ENCODE measurements at places on chromosomes 4 and X. TPM values are rescaled to one million over a fixed set of nuclear protein-coding genes. Genes with fewer than 3 reads are reported as not detected.

- H3K27me3 ChIP-seq = no peaks in the 10 kb centered on the region
- H3K4me3 ChIP-seq = no peak overlapping the region
- no peak overlapping the region for H3K27ac ChIP-seq
Measured at GRCh38 chr4:93359586-93359985, 469.0 kb upstream of the ATOH1 start.

GRCh38 chrX:134570509-134570846 is 87.8 kb downstream of the PLAC1 start:
- H3K4me1 ChIP-seq = peaks cover 60% of the 10 kb centered on the region
- H3K27ac ChIP-seq = no peak overlapping the region
- no peaks in the 10 kb centered on the region for H3K36me3 ChIP-seq
- H3K4me3 ChIP-seq = no peak overlapping the region
- no peaks in the 10 kb centered on the region for H3K27me3 ChIP-seq

DNA sequence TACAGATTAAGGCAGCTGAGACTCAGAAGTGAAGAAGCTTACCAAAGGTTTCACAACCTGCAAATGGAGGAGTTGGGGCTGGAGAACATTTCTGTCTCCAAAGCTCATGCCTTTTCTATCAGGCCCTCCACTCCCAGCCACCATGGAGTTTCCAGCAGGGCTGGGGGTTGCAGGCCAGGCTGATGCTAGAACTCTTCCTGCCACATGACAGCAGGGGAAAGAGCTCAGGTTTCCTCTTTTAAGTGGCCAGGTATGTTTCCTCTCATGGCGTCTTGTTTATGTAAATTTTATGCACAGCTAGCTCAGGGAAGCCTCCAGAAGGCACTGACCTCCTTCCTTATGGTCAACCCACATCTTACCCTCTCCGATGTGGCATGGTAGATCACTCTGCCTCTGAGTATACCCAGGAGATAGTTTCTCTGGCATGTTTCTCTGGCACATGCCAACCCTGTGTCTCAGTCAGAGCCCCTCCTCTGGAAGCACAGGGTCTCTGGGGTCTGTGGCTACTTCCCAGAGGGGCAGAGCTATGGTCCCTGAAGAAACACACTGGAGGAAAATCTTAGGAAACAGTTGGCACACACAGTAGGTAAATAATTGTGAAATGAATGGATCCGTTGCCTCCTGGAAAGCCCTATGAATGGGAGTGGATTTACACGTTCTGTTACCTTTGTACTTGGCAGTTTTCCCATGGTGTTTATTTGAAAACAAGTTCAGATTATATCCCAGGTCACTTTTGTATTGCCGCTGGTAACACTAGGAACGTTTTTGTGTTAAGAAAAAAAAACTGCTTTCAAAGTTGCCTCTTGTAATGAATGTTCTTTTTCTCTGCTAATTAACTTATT is 28.9 kb downstream of the PDK3 start:
- no peak overlapping the region for H3K4me3 ChIP-seq
- no peaks in the 10 kb centered on the region for H3K36me3 ChIP-seq
- no peak overlapping the region for H3K27ac ChIP-seq
- H3K27me3 ChIP-seq = no peaks in the 10 kb centered on the region

DNA sequence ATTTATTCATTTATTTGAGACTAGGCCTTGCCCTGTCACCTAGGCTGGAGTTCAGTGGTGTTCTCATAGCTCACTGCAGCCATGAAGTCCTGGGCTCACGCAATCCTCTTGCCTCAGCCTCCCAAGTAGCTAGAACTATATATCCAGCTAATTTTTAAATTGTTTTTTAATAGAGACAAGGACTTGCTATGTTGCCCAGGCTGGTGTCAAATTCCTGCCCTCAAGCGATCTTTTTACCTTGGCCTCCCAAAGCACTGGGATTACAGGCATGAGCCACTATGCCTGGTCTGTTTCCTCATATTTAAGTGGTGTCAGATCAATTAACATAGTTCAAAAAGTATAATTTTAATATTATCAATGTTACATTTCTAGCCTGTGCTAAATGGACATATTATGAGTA is 68.5 kb downstream of the AFF1 start:
- no peaks in the 10 kb centered on the region for H3K27me3 ChIP-seq
- peak; percentile 44 for DNase-seq

DNA sequence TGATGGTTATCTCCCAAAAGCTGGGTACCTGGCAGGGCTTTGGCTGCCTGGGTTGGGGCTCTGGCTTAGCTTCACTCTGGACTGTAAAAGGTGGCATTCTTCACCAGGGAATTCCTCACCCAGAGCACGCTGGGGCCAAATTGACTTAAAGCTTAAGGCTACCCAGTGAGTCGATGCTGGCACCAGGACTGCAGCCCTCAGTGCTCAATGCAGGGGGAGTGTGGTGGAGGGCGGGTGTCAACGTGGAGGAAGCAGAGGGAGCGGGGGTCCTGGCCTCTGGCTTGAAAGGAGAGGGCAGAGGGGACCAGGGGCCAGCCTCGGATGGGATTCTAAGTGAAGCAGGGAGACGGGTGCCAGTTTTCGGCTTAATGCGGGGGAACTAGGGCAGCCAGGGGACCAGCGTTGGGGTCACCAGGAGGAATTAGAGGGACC is 446 bp upstream of the FAM50A start:
- no peak for DNase-seq
- no peaks in the 10 kb centered on the region for H3K4me1 ChIP-seq
- no peak overlapping the region for H3K27ac ChIP-seq
- peak overlapping the region; percentile 43 for H3K4me3 ChIP-seq

- H3K36me3 ChIP-seq = 0 out of 2 replicates have a peak, but pooled peaks cover 3% of the 10 kb centered on the region
- no peak for DNase-seq
- no peak overlapping the region for H3K4me3 ChIP-seq
- no peak overlapping the region for H3K27ac ChIP-seq
Measured at GRCh38 chrX:54184474-54184873, 1.4 kb upstream of the FAM120C start.

The GRPR gene
- not detected for total RNA-seq

The TMPRSS11F gene
- not detected for total RNA-seq
